Activated naive CD4-positive, alpha-beta T cell treated with anti-CD3 and anti-CD28 coated beads, Interleukin-2, amount 50 U/mL, for 72 hours (primary cell): ENCODE measurements at places on chromosomes 5 and 9.

GRCh38 chr9:35945341-35946018 lies 12.5 kb downstream of the OR2S2 start:
- DNase-seq = peak; percentile 76

DNA sequence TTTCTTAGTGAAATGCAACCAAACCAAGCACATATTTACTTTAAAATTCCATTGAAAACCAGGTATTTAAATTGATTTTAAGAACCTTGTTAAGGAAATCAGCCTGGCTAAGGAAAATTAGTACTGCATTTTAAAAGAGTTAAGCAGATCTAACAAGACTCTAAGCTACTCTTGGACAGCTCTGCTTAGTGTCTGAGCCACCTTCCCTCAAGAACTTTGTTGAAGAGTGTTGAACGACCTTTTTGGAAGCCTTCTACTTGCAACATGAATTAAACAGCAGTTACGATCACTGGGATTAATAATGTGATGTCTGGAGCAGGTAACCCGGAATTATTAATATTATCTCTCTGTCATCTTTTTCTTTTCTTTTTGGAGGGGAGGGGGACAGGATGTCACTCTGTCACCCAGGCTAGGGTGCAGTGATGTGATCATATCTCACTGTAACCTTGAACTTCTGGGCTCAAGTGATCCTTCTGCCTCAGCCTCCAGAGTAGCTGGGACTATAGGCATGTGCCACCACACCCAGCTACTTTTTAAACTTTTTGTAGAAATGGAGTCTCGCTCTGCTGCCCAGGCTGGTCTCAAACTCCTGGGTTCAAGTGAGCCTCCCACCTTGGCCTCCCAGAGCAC lies 74.7 kb downstream of the ANKRD55 start:
- no peak for DNase-seq

GRCh38 chr9:114757984-114758383 lies 47.9 kb downstream of the TNFSF15 start:
- DNase-seq = no peak

DNA sequence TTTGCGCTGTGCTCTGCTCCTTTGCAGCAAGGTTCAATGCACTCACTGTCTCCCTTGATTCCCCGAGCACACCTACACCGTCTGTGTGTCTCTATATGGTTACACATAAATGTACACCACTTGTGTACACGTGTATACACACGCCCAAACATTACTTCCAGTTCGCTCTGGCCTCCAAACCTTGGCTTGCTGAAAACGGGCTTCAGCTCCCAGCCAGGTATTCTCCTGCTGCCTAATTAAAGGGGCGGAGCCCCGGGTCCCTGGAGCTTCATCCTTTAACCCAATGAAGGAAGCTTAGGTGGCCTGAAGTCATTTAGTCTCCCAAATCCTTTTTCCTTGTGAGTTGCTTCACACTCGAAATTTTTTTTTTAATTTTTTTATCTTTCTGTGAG lies 4.6 kb downstream of the ISL1 start:
- DNase-seq = no peak

DNA sequence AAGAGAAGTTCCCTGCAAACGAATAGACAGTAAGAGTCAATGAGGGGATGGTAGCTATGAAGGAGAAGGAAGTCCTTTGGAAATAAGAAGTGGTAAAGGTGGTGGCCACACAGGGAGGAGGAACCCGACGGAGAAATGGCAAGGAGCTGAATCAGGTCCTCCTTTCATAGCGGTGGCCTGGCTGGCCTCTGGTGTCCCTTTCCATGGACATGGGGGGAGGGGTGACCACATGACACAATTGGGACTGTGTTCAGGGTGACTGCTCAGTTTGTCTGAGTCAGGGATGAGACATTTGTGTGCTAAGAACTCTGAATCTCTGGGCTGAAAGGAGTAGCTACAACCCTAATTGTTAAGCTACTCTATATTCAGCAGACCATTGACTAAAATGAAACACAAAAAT lies 28.7 kb upstream of the TIMD4 start:
- DNase-seq = no peak

GRCh38 chr5:137078171-137078665 lies 420.9 kb downstream of the SPOCK1 start:
- DNase-seq = no peak

DNA sequence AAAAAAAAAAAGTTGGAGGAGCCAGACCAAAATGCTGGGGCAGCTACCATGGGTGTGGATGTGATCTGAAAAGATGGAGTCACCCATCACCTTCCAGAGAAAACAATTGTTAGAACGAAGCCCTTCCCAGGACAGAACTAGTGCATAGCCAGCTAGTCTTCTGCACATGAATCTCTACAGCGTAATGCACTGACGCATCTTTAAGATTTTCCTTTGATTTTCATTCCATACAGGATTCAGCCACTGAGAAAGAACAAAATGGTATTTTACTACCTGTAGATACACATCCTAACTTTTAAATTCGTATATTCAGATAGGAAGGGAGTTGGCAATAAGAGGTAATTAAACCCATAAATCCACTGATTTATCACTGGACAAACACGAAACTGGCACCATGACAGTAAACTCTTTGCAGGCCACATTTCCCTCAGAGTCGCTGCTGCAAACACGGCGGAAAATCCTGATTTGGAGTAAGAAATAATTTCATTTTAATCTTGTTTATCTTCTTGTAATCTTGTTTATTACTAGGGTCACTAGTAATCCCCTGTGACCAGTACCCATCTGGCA lies 206.6 kb downstream of the SPOCK1 start:
- DNase-seq = no peak

GRCh38 chr9:7542693-7543092 lies 256.9 kb downstream of the DMAC1 start:
- no peak for DNase-seq

GRCh38 chr9:127189628-127190027 lies 67.2 kb upstream of the ANGPTL2 start:
- DNase-seq = no peak

- DNase-seq = peak; percentile 58
These were observed 12.9 kb downstream of the ITGA1 start for GRCh38 chr5:52800394-52801213.

GRCh38 chr9:36150574-36151315 lies 14.2 kb downstream of the GLIPR2 start:
- DNase-seq = no peak

GRCh38 chr5:179279347-179280094 lies 65.7 kb downstream of the ADAMTS2 start:
- no peak for DNase-seq

DNA sequence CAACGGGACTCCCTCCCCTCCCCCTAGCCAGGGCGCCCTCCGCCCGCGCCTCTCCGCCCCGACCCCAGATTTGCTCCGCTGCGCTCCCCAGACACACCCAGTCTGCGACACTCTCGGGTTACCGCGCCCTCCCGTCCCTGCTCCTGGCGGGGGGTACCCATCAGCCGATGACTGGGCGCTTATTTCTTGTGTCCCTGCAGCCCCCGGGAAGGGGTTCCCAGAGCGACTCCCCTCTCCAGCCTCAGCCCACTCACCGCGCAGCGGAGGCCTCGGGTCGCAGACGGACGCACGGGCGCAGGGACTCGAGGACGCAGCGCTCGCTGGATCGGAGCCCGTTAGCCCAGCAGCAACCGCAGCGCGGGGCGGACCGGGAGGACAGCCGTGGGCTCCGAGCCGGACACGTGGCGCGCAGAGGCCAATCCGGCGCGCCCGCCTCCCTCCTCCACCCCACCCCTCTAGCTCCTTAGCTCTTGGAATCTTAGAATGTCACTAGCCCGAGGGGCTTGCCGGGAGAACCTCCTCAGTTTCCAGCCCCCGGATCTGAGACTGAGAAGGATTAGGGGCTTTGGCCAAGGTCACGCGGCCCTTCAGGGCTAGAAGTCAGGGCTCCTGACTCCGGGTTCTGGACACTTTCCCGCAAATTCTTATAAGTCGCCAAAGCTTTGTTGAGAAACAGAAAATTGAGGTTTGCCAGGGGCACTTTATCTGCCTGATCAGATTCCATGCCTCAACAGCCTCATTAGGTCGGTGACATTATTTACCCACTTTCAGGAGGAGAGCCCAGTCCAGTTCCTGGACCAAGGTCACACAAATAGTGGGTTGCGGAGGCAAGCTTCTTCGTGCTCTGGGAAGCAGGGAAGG lies at the start of gene ANXA6:
Gene ANXA6 (minus strand): TSS at position 354 of the 861 bp plus-strand sequence. CDS start 9,878 bp downstream, outside the sequence.
- DNase-seq = peak; percentile 64
